ENCODE measurements at places on chromosomes 7 and 10.

DNA sequence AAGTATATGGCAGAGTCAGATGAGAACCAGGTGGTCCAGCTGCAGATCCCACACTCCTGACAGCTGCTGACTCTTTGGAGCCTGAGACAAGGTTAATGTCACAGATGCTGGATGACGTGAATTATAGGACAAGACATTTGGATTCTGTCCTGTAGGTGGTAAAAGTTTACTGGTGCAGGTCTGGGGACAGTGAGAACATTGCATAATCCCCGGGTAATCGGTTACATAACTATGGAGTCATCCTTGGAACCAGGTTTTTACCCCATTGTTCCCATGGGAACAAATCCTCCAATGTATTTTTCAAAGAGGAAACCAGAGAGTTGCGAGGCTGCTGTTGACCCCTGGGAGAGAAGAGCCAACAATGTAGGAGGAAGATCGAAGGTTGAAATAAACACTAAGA is 27.5 kb upstream of the ZCCHC24 start:
- no peak for DNase-seq

DNA sequence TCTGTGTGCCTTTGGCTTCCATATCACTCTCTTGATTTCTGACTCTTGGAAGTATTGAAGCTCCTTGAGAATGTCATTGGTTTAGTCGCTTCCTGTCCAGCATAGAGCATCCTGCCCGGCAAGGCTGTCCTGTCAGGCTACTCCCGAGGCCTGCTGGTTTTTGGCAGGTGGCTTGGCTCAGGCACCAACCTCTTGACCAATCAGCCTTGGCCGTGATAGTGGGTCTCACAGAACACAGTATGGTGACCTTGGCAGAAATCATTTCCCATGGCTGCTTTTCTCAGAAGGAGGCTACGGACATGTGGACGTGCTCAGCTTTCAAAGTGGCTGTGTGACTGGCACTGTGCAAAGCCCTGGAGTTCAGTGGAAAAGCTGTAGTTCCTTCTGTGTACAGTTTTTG is 516.9 kb downstream of the REEP3 start:
- no peak for DNase-seq

GRCh38 chr7:114722562-114722961 is 199.3 kb upstream of the MDFIC start:
- DNase-seq = no peak

GRCh38 chr7:139603896-139604295 is 80.4 kb downstream of the CLEC2L start:
- DNase-seq = no peak

DNA sequence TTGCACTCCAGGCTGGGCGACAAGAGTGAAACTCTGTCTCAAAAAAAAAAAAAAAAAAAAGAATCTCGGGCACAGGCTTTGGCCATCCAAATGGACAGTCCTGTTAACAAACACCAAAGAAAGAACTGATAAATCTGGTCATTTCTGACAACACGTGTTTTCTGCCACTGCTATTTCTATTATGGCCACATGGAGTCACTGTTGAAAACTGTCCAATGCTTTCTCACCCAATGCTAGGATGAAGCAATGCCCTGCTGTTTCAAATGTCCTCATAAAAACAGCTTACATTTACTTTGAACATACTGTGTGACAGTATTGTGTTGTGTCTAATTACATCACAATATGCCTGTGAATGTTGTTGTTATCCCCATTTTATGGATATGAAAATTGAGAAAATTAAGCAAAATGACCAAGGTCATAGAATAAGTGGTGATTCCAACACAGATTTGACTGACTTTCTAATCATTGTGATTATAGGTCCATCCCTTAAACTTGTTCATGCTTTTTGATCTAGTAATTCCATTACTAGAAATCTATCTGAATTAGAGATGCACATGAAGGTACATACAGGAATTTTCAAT is 19.9 kb upstream of the MAP3K8 start:
- no peak for DNase-seq

DNA sequence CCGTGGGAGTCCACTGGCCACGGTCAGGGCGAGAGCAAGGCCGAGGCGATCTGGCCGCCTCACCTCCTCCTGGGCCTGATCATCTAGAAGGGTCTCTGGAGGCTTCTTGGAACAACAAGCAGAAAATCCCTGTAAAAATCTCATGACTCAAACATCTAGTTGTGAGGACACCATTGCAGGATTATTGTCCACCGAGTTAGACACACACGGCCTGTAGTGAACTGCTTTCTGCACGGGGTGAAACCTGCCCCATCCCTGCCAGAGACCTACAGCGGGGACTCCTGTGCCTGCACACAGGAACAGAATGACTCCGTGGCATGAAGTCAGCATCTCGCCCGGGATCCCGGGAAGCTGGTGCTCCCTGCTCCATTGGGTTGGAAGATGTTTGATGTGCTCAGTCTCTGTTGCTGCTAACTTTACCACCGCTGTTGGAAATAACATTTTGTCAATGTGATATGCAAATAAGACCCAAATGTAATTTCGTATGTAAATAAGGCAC is 267.0 kb upstream of the TCERG1L start:
- DNase-seq = no peak

GRCh38 chr7:157300369-157300825 is 36.4 kb upstream of the DNAJB6 start:
- DNase-seq = no peak
